ENCODE measurements at places on chromosomes 11 and 22.

- DNase-seq: peak; percentile 17
Observed at GRCh38 chr11:119196833-119197483, 9.2 kb upstream of the CBL start.

GRCh38 chr11:71384561-71384960, 63.6 kb downstream of the DHCR7 start:
- DNase-seq: no peak

DNA sequence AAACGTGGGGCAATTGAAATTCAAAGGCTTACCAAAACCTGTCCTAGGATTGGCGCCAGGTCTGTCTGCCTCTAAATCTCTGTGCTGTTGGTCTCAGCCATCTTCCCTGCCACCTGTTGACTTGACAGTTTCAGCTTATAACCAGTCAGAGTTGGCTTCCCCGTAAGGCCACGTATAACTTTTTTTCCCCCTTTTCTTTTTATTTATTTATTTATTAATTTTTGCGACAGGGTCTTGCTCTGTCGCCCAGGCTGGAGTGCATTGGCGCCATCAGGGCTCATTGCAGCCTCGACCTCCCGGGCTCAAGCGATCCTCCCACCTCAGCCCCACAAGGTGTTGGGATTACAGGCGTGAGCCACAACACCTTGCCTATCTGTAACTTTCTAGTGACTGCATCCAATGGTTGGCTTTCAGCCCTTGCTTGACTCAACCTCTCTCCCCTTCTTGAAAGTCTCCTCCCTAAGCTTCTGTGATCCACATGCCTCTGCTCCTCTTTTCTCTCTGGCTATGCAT, 1.4 kb upstream of the SYVN1 start:
- no peak for DNase-seq

- no peak for DNase-seq
Observed at GRCh38 chr11:33980897-33981296, 70.6 kb upstream of the CAPRIN1 start.

DNA sequence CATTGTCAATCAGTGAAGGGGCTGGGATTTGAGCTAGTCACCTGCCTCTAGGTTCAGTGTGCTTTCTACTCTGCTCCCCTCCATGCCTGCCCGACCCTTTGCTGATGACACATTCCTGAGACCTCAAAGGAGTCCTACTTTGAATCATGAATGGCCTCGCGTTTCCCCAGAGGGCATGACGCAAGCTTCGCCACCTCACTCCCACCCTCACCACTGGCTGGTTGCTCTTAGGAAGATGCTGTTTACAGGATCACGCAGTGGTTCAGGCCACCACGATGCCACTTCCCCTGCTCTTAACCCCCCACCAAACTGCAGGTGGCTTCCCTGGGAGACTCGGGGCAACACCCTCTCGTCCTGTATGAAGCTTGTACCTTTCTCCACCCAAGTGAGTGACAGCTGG, 62.9 kb upstream of the B3GAT1 start:
- DNase-seq: no peak

- DNase-seq: no peak
Observed at GRCh38 chr22:38608992-38609750, 39.2 kb upstream of the DMC1 start.

GRCh38 chr11:33692013-33692504, 8.6 kb downstream of the C11orf91 start:
- DNase-seq: no peak

GRCh38 chr11:83441171-83441570, 155.0 kb upstream of the CCDC90B start:
- no peak for DNase-seq

DNA sequence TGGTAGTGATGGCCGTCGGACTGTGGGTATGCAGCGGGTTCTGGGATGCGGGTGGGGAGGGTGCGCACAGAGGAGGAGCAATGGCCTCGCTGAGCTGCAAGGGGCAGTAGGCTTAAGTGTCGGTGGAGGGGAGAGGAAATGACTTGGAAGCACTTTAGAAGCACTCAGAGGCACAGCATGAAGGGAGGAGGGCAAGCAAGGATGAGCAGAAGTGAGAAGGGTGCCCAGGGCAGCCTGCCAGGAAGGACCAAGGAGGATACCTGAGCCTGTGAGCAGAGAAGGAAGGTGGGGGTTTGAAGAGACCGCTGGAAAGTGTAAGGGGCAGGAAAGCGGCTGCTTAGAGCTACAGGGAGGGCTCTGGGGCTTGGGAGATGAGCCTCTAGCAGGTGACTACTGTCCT, 330 bp downstream of the SLC5A1 start:
- no peak for DNase-seq

- DNase-seq: no peak
Observed at GRCh38 chr11:118211006-118211405, 13.8 kb downstream of the JAML start.

DNA sequence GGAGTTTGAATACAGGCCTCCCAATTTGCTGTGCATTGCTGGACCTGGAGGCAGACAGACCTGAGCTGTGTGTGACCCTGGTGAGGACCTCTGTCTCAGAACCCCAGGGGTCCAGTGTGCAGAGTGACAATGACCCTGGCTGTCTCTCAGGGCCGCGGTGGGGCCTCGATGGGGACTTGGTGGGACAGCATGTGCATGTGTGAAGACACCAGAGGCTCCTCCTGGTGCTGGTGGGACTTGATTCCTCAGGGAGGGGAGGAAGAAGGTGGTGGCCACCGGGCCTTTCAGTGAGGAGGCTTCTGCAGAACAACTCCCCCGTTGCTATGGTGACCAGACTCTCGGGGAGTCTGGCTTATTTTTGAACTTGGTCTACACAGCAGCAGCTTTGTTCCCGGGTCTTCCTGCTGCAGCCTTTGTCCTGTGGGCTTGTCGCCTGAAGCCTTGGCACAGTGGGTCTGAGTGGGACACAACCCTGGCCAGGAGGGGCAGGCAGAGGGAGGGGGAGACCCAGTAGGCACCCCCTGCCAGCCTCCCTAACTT, 35.3 kb downstream of the MCM5 start:
- no peak for DNase-seq

GRCh38 chr11:2882396-2883110, 3.0 kb downstream of the CDKN1C start:
- DNase-seq: no peak

Data from stimulated activated CD4-positive, alpha-beta T cell treated with anti-CD3 and anti-CD28 coated beads, Interleukin-1b, Interleukin-23, amount 100 ng/mL, for 1 hour (primary cell).